ENCODE measurements at places on chromosomes 13 and 19.

GRCh38 chr13:22594041-22594440 lies 586.7 kb upstream of the SGCG start:
- no peak for DNase-seq

- no peak for DNase-seq
These were observed 12.6 kb downstream of the ATP11A start for GRCh38 chr13:112702341-112702985.

GRCh38 chr19:49930483-49931011 lies 1.2 kb upstream of the NUP62 start:
- no peak for DNase-seq

DNA sequence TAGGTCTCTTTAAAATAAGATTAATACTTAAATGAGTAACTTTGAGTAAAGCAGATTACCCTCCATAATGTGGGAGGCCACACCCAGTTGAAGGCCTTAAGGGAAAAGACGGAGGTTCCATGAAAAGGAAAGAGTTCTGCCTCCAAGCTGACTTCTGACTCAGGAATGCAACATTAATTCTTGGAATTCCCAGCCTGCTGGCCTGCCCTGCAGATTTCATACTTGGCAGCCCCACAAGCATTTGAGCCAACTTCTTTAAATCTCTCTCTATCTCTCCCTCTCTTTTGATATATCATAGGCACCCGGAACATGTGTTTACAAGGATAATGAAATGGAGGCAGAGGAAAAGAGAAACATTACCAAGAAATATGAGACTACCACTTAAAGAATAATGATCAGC lies 902.3 kb upstream of the MIR17HG start:
- DNase-seq: no peak

GRCh38 chr13:71828117-71828516 lies 38.9 kb downstream of the DACH1 start:
- no peak for DNase-seq
